ENCODE measurements at places on chromosomes 5 and 9. TPM values are rescaled to one million over a fixed set of nuclear protein-coding genes. Genes with fewer than 3 reads are reported as not detected.

GRCh38 chr5:63563008-63563917, 399.0 kb downstream of the HTR1A start:
- DNase-seq = no peak

GRCh38 chr5:179301796-179302195, 43.5 kb downstream of the ADAMTS2 start:
- DNase-seq = no peak

- DNase-seq = no peak
These were observed 52.6 kb downstream of the PDCD1LG2 start for GRCh38 chr9:5562806-5563416.

DNA sequence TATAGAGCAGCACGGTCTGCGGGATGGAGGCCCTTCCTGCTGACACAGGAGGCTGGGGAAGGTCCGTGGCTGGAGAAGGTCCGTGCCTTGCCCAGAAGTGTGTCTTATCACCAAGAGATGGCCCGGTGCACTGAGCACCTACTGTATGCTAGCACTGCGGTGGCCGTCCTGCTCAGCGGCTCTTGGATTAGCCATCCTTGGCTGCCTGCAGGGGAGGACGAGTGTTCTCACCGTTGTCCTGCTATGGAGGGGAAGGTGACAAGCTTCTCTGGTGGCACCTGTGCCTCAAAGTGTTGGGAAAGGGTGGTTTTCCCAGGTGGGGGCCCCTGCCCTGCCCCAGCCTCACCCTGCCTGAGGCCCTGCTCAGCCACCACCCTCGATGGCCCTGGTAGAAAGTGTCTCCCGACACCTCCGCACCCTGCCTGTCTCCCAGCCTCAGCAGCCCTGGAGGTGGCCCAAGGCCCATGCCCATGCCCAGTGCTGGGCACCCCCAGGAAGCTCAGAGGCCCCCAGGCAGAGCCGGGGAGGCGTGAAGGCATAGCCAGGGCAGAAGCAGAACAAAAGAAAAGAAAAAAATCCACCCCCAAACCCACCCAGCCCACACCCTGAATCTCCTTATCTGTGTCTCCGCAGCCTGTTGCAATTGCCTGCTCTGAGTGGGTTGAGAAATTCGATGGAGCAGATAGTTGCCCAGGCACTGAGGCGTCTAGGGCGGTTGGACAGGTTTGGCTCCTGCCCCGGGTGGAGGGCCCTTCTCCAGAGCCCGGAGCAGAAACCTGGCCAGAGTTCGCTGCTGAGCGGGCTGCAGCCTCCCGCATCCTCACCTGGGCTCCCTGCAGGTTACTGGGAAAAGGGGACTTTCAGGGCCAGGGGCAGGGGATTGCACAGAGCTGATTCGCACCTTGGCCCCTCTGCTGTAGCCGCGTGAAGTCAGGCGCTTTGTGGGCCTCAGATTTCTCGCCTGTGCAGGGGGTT, 30.5 kb downstream of the RXRA start:
- DNase-seq = no peak

DNA sequence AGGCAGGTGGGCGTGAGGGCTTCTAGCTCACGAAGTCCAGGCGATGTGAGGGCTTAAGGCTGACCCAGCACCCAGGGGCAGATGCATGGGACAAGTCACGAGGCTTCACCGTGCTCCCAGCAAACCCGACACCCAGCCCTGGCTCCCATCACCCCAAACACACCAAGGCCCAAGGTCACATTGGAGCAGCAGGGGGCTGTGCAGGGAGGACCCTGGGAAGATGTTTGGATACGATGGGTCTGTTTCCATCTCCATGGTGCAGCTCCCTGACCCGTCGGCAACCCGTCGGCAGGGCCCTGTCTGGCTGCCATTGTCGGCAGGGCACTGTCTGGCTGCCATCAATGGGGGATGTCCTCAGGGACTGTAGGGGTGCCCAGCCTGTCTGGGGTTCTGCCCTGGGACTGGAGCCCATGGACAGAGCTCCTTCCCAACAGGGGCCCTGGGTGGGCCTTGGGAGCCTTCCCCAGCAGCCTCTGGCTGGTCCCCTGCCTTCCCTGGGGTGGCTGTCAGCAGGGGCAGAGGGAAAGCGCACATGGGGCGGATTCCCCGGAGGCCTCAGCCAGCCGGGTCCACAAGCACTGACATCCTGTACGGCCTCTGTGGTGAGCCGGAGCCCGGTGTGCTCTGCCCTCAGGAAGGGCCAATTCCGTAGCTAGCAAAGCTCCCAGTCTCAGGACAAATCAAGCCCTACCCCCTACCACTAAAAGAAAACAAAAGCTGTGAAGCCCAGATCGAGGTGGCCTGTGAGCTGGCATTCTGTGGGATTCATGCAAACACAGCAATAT, 47.1 kb downstream of the NACC2 start:
- peak; percentile 87 for DNase-seq

- DNase-seq = peak; percentile 81
These were observed 46.5 kb downstream of the IRX2 start for GRCh38 chr5:2704806-2705645.

GRCh38 chr9:98883276-98883675, 60.4 kb upstream of the COL15A1 start:
- DNase-seq = no peak

DNA sequence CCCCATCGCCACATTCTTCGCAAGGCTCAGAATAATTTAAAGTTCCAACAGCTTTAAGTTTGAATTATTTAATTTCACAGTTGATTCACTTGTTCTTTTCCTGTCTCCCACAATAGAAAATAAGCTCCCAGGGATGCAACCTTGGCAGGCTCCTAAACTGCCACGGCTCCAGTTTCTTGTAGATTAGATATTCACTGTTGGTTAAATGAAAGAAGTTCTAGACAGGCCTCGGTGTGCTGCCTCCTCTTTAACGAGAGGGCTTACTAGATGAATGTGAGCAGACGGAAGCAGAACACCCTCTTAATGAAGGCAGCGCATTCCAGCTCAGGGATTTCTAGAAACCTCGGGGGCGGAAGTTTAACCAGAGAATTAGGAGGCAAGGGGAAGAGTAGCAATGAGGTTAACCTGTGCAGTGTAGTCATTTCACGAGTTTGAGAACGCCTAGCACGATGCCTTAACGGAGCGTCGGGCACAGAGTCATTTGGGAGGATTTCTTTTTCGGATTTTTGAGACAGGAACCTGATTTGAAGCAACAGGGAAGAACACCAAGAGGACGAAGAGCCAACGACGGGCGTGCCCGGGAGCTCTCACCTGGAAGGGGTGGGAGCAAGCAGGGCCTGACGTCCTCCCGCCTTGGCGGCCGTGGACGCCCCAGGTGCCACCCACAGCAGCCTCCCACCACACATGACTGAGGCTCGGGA, 637 bp upstream of the SMC5 start:
- peak; percentile 92 for DNase-seq

DNA sequence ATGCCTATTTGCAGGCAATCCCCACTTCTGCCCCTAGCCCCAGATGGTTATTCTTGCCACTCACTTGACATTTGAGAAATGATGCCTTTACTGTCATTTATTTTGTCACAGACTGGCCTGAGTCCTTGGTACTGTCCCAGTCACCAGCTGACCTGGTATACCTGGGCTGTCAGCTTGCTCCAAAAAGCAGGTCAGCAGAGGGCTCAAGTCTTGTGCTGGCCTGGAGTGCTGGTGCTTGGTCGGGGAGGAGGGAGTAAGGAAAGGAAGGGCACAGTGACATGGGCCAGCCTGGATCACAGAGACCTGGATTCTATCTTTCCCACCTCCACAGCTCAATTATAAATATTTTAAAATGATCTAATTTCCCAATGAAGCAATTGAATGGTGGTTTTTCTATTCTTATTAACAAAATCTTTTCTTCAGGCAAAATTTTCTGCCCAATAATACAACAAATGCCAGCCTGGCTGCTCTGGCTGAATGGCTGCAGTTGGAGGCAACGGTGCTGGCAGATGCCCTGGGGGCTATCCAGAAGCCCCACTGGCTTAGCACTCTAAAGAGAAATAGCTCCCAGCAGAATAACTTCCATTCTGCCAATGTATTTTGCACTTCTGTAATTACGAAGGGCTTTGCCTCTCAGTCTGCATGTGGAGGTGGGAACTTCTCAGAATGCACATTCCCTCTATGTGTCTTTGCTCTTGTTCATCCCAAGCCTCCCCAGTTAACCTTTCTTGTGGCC, 160.6 kb downstream of the GADD45G start:
- no peak for DNase-seq

- DNase-seq = no peak
These were observed 81.4 kb upstream of the ANKRD55 start for GRCh38 chr5:56314529-56314928.

DNA sequence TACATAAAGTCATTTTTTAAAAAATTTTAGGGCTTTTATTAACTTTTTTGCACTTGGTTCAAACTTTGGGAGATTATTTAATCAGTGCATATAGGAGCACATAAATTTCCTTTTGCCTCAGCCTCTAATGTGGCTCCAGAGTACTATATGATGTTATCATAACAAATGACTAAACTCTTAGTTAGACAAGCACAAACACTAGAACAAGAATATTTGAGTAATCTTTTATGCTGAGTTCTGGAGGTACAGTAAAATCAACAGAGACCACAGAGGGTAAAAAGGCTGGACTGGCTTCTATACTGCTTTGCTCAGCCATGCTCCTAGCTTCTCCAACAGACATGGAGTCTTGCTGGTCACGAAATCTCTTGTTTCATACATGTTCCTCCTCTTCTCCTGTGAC, 52.5 kb upstream of the SGCD start:
- no peak for DNase-seq

- DNase-seq = no peak
These were observed 247.9 kb downstream of the DOCK8 start for GRCh38 chr9:462606-463005.

- DNase-seq = no peak
These were observed 65.7 kb upstream of the SHB start for GRCh38 chr9:38134611-38135237.

GRCh38 chr9:35828716-35829083, at the start of gene FAM221B:
FAM221B (minus strand) TSS chr9:35828732; CDS start chr9:35826161, 2,571 bp downstream.
- peak; percentile 87 for DNase-seq

GRCh38 chr5:74903165-74903787, 37.1 kb upstream of the FAM169A start:
- DNase-seq = no peak

DNA sequence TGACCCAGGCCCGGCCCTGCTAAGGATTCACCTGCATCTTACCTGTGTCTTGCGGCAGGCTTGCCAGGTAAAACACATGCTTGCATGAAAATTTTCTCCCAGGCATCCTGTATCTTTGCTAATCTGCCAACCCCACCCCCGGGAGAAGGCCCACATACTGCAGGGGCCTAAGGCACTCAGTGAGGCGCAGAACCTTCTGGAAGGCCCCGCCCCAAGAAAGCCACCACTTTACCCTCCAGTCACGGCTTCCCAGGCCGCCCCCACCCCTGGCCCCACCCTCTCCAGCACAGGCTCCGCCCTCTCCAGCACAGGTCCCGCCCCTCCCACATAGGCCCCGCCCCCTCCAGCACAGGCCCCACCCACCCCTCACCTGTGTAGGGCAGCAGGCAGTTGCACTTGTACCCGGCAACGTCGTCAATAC, 29.8 kb upstream of the SEC16A start:
- no peak for DNase-seq

GRCh38 chr5:50302815-50303490, 138.1 kb downstream of the EMB start:
- no peak for DNase-seq

GRCh38 chr9:76608575-76609273, 149.7 kb downstream of the GCNT1 start:
- no peak for DNase-seq

- no peak for DNase-seq
These were observed 181.1 kb upstream of the ISL1 start for GRCh38 chr5:51202161-51202560.

DNA sequence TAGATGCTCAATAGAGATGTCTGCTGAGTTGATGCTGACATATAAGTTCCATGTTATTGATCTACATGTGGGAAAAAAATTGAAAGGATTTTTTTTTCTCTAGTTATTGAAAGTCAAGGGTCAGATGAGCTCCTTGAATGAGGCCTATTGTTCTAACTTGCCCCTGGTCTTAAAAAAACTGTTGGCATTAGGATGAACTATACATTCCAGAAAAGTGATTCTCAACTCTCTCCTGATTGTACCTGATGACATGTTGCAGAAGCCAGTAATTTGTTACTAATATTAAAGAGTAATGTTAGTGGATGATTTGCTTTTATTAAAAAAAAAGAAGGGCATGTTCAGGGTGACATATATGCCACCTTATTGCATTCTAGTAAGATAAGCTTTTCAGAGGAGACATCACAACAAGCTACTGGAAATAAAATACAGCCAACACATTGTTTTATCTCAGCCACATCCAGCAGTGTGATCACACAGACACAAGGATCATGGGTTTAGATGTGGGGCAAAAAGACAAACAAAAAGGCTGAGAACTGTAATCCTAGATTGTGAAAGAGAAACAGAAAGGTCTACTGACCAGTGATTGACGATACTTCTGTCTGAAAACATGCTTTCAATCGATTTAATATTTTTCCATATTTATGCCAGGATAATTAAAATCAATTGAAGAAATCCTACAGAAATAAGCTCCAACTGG, 1314.1 kb upstream of the C9orf72 start:
- no peak for DNase-seq

GRCh38 chr5:55360190-55360589, 52.4 kb downstream of the MTREX start:
- no peak for DNase-seq

DNA sequence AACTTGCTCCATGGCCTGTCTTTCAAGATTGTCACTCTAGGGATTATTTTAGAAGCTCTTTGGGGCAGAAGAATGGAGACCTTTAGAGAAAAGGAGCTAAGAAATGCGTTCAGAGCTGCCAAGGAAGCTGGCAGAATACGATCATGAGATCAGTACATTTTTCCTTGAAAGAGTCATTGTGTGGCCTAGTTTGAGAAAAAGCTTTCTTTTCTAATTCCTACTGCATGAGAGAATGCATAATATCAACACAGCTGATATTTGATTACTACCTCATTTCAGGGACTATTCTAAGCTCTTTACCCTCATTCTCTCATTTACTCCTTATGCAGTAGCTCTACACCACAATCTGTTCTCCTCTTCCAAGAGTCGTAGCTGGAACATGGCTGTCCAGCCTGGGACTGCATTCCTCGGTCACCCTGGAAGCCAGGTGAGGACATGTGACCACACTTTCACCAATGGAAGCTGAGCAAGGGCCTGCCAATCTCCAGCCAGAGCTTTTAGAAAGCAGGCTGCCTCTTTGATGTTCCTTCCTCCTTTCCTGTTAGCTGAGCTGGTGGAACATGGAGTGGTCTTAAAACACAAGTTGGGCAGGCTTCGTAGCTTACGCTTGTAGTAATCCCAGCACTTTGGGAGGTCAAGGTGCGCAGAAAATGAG, 99.3 kb upstream of the LHFPL2 start:
- no peak for DNase-seq

- DNase-seq = no peak
These were observed 14.4 kb downstream of the F2RL2 start for GRCh38 chr5:76608833-76609232.

IFNA13 gene
- total RNA-seq = not detected

LECT2 gene
- total RNA-seq = not detected

EGFLAM gene
- 132 TPM for total RNA-seq

DNAJA1 gene
- 112 TPM for total RNA-seq

ENDOG gene
- 18.3 TPM for total RNA-seq

CPEB4 gene
- 60.2 TPM for total RNA-seq

PCDHA9 gene
- total RNA-seq = 0.22 TPM

CDH18 gene
- not detected for total RNA-seq

LOX gene
- total RNA-seq = 46.3 TPM

KIAA1958 gene
- 6.1 TPM for total RNA-seq

GGTA1 gene
- 6.0 TPM for total RNA-seq

CTXN3 gene
- total RNA-seq = not detected

PCDHB5 gene
- total RNA-seq = 1.5 TPM

HBEGF gene
- total RNA-seq = 48.5 TPM

FGF10 gene
- 24.0 TPM for total RNA-seq

SPINK9 gene
- not detected for total RNA-seq
